ENCODE measurements at places on chromosomes 12 and 14.
A peak's percentile ranks its signal among the peaks of the same experiment; 100 is the strongest.

GRCh38 chr12:65896743-65897142, 72.5 kb downstream of the HMGA2 start:
- no peak for DNase-seq

DNA sequence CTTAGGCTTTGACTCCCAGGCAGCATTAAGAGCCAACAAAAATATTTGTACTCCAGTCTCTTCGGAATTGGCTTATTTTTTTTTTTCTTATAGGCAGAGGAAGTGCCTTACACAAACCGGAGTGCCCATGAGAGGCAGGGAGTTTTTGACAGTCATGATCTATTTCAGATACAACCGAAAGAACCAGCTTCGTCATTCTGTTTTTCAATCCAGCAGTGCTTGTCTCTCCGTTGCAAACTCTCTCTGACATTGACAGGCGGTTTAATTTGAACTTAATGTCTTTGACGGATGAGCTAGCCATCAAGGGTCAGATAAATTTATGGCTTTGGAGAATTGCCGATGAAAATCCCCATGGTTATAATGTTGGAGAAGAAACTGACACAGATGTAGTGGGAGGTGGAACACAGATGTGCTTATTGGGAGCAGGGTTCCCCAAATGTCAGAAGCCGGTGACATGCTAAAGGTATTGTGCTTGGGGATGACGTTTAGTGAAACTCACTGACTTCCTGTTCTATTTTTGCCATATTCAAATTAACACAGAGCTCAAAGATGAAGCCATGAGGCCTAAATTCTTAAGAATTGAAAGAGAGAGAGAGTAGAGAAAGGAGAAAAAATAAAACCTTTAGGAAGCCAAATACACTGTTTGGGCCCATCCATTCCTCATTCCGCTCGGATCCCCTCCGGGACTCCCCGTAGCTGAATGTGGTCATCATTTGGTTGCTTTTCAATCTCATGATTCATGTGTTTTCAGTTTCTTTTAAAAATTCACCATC, 59.7 kb downstream of the PLXNC1 start:
- DNase-seq, result peak; percentile 24

DNA sequence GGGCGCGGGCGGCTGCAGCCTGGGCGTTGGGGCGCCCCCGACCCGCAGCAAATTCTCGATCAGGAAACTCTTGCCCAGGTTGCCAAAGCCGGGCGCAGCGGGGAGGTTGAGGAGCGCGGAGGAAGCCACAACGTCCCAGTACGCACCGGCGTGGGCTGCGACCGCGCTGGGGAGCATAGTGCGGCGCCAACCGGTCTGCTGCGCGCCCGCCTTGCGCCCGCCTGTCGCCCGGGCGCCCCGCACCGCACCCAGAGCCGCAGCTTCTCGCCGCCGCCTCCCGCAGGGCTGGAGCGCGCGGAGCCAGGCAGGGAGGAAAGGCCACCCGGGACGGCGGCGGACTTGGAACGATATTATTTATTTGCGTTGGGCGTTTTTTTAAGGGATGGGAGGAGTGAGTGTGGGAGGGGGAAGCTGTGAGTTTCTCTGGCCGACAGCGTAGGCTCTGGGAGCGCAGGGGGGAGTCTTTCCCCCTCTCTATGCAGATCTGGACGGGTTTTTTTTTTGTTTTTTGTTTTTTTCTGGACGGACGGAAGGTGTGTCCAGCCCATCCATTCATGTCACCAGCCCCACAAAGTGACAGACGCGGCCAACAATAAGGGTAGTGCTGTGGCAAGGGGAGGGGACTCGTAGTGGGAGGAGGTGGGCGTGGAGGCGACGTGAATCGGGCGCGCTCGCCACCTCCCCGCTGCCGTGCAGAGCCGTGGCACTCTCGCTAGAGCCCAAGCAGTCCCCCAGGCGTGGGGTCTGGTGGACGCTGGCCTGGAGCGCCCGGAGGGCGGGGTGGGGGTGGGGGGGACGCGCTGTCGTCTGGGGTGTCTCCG, at the start of gene DBX2:
DBX2 (minus strand) TSS at position 349 of the 821 bp plus-strand sequence; CDS start at position 177, 172 bp downstream.
- peak; percentile 7 for DNase-seq

GRCh38 chr14:88039197-88039596, 34.3 kb downstream of the GPR65 start:
- no peak for DNase-seq

GRCh38 chr12:11693601-11694000, 44.1 kb downstream of the ETV6 start:
- DNase-seq, result no peak

DNA sequence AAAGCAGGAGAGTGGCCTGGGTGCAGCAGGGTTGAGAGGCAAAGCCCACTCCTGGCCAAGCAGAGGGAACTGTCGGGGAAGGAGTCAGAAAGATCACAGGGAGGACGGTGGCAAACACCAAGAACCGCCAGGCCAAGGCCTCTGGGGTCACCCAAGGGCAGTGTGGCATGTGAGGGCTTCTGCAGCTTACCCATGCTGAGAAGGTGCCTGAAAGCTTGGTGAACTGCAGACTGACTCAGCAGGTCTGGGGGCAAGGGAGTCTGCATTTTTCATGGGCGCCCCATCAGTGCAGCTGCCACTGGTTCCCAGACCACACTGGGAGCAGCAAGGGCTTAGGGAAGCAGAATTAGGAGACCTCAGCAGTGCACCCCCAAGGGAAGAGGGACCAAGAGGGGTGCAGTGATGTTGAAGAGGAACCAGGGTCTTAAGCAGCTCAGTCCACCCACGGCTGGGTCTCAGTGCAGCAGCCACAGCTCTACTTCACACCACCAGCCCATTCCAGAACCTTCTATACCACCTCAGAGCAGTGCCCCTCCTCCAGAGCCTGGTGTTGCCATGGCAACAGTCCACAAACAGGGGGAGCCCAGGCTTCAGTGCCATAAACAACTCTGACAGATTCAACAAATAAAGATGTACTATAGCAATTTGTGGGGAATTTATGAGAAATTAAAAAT, 59.4 kb downstream of the ITPK1 start:
- DNase-seq, result no peak
